ENCODE measurements at places on chromosomes 7 and 10.

DNA sequence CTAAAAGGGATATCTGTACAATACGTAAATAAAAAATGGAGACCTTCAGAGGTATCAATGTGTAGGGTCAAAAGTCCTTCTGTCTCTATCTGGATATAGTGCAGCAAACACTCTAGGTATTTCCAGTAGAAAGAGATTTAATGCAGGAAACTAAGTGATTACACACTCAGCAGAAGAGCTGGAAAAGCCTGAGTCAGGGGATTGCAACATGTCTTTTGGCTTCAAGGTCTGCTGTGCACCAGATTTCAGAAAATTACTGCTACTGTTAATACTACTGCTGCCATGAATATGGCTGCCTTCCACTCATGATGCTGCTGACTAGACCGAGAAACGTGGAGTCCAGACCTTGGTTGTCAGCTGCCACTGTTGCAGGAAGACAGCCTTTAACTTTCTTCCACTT lies 94.9 kb upstream of the DLX6 start:
- DNase-seq: no peak

- DNase-seq: no peak
Observed at GRCh38 chr7:7309203-7309602, 126.9 kb downstream of the C1GALT1 start.

GRCh38 chr7:33639552-33640197 lies 265.7 kb upstream of the BMPER start:
- DNase-seq: no peak

GRCh38 chr7:26413007-26413691 lies 121.5 kb downstream of the SNX10 start:
- DNase-seq: no peak

GRCh38 chr7:104415700-104416099 lies 87.3 kb downstream of the LHFPL3 start:
- DNase-seq: no peak

DNA sequence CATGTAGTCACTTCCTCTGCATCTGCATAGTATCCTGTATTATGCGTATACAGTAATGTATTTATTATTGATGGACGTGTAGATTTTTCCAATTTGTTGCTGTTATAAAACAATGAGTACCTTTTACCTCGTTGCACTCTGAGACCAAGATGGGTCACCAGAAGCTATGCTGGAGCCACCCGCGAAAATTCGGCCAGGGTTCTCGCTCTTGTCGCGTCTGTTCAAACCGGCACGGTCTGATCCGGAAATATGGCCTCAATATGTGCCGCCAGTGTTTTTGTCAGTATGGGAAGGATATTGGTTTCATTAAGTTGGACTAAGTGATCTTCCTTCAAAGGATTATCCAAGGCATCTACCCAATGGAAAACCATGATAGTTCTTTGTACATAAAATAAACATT lies 1.0 kb downstream of the PSMC2 start:
- DNase-seq: no peak

DNA sequence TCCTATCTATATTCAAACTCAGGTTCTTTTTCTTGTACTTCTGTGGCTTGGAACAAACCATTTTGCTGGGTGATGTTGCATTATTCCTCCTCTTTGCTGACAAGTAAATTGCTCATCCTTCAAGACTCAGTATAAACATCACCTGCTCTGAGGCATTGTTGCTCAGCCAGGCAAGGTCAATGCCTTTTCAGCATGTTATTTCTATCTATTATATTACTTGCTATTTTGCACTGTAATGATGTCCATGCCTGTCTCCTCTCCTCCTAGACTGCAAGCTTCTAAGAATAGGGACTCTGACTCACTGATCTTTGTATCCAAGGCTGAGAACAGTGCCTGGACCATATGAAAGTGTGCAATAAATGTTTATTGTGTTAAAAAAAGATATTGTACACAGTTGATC lies 293.8 kb downstream of the RNLS start:
- DNase-seq: no peak

DNA sequence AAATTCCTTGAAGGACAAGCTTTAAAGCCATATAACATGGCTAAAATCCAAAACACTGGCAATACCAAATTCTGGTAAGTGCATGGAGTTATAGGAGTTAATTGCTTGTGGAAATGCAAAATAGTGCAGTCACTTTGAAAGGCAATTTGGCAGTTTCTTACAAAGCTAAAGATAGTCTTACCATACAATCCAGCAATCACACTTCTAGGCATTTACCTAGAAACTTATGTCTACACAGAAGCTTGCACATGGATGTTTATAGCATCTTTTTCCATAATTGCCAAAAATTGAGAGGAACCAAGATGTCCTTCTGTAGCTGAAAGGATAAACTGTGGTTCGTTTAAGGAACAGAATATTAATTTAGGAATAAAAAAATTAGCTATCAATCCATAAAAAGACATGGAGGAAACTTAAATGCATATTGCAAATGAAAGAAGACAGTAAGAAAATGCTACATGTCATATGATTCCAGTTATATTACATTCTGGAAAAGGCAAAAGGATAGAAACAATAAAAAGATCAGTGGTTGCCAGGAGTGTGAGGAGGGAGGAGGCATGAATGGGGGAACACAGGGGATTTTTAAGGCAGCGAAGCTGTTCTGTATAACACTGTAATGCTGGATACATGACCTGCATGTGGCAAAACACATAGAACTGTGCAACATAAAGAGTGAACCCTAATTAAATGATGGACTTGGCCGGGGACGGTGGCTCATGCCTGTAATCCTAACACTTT lies 51.9 kb downstream of the GNAT3 start:
- DNase-seq: no peak

Data from hematopoietic multipotent progenitor cell treated with erythropoietin and hydrocortisone succinate and interleukin-3 and kit ligand, for 17 days (in vitro differentiated cells).